ENCODE measurements at places on chromosomes 6 and 20. TPM values are rescaled to one million over a fixed set of nuclear protein-coding genes. Genes with fewer than 3 reads are reported as not detected.
A peak's percentile ranks its signal among the peaks of the same experiment; 100 is the strongest.

DNA sequence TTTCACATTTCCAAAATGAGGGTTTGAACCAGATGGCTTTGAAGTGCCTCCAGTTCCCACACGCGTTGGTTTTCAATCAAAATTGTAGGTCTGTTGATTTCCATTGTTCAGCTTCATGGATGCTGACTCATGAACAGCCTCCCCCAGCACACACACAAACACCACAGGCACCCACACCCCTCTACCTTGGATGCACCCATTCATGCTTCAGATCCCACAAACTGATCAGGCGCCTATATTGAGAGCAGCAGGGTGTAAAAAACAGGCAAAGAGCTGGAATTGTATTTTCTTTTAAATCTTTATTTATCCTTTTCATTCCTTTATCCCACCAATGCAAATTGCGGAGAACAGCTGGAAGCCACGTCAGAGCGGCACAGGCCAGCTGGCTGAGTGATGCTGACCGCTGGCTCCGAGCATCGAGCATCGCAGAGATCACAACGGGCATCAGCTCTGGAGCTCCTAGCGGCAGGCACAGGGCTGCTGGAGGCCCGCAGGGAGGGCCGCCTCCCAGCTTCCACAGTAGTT lies 29.3 kb upstream of the TBC1D7 start:
- peaks cover 73% of the 10 kb centered on the region for H3K4me1 ChIP-seq
- no peaks in the 10 kb centered on the region for H3K27me3 ChIP-seq
- no peak for DNase-seq
- H3K27ac ChIP-seq, result peak overlapping the region; percentile 99

DNA sequence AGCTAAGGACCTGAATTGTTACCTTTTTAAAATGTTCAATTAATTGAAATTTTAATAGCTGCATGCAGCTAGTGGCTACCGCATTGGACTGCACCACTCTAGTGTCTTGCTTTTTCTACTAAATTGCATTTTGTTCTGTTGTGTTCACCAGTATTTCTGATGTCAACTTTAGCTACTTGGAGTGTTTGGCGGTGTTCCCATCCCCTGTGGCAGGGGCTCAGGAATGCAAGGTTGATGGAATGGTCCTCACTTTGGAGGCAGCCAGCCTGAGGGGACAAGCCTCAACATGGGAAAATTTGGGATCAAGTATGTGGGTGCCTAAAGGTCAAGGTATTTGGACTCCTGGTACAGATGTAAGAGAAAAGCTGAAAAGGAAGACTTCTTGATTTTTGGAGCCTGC lies 230.1 kb upstream of the PRND start:
- no peak for DNase-seq
- H3K27ac ChIP-seq, result no peak overlapping the region
- H3K4me3 ChIP-seq, result no peak overlapping the region

- H3K4me1 ChIP-seq, result no peaks in the 10 kb centered on the region
- no peaks in the 10 kb centered on the region for H3K27me3 ChIP-seq
- H3K36me3 ChIP-seq, result no peaks in the 10 kb centered on the region
- H3K4me3 ChIP-seq, result no peak overlapping the region
Measured at GRCh38 chr20:4195499-4195898, 180.1 kb upstream of the RNF24 start.

- H3K36me3 ChIP-seq, result no peaks in the 10 kb centered on the region
- no peak overlapping the region for H3K27ac ChIP-seq
- H3K4me3 ChIP-seq, result no peak overlapping the region
Measured at GRCh38 chr20:13692802-13693736, 54.3 kb upstream of the TASP1 start.

DNA sequence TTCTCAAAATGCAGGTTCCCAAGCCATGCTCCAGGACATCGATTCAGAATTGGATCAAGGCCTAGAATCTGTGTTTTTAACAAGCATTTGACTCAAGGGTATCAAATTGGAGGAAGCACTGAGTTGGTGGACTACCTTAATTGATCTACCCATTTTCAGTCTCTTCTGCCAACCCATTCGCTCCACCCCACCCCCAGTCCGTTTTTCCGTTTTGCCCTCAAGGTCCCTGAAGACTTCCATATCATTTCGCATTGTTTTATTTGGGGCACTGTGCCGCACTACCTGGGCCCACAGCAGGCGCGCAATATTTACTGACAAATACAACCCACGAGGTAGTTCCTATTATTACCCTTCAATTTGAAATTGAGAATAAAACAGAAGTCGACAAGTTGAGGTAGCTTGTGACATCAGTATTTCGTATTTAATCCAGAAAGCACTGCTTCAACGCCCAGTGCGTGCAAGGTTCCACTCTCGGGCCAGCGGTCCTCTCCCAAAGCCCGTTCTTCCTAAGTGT lies 557 bp upstream of the DHX35 start:
- H3K27ac ChIP-seq, result peak overlapping the region; percentile 74
- peaks cover 14% of the 10 kb centered on the region for H3K4me1 ChIP-seq
- peak overlapping the region; percentile 94 for H3K4me3 ChIP-seq
- H3K27me3 ChIP-seq, result no peaks in the 10 kb centered on the region
- H3K36me3 ChIP-seq, result peaks cover 3% of the 10 kb centered on the region
- DNase-seq, result no peak

DNA sequence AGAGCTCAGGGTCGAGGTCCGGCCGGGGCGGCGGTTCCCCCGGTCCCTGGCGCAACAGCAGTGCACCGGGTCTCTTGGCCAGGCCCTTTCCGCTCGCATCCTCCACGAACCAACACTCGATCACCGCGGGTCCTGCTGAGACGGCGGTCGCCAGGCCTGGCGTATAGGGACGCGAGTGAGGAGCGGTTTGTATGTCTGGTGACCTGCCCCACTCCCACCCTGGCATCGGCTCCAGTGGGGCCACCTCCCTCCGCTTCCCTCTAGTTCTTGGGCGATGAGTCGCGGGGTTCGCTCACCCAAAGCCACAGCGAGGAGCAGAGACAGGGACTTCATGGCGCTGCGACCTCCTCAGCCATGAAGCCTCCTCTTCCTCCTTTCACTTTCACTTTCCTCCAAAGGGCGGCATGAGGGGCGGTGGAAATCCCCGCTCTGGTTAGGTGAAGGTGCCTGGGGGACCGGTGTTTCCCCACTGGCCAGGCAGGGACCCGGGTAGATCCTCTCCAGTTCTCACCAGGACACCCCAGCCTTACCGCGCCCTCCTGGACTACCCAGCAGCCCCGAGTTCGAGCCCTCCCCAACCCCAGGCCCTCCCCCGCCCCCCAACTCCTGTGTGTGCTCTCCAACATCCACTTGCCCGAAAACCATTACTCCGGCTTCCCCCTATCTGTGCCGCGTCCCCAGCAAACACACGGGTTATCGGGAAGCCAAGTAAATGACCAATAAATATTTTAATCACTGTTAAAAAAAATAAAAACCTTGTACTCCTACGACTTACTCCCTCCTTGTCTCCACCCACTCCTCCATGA lies at the start of gene TAPBP:
TAPBP (minus strand) TSS at position 370 of the 806 bp plus-strand sequence; CDS start at position 333, 37 bp downstream.
- H3K27ac ChIP-seq, result peak within 1 kb of the TSS; percentile 97
- DNase-seq, result peak; percentile 97
- peaks cover 45% of the 10 kb centered on the region for H3K36me3 ChIP-seq
- peak within 1 kb of the TSS; percentile 100 for H3K4me3 ChIP-seq

GRCh38 chr20:16526433-16527380 lies 46.5 kb downstream of the KIF16B start:
- no peak overlapping the region for H3K27ac ChIP-seq
- H3K4me3 ChIP-seq, result no peak overlapping the region
- no peak for DNase-seq
- H3K4me1 ChIP-seq, result no peaks in the 10 kb centered on the region
- no peaks in the 10 kb centered on the region for H3K36me3 ChIP-seq

- no peak for DNase-seq
- no peaks in the 10 kb centered on the region for H3K36me3 ChIP-seq
- H3K4me3 ChIP-seq, result no peak overlapping the region
- peaks cover 31% of the 10 kb centered on the region for H3K4me1 ChIP-seq
- no peaks in the 10 kb centered on the region for H3K27me3 ChIP-seq
Measured at GRCh38 chr6:130525408-130525807, 159.6 kb downstream of the TMEM200A start.

DNA sequence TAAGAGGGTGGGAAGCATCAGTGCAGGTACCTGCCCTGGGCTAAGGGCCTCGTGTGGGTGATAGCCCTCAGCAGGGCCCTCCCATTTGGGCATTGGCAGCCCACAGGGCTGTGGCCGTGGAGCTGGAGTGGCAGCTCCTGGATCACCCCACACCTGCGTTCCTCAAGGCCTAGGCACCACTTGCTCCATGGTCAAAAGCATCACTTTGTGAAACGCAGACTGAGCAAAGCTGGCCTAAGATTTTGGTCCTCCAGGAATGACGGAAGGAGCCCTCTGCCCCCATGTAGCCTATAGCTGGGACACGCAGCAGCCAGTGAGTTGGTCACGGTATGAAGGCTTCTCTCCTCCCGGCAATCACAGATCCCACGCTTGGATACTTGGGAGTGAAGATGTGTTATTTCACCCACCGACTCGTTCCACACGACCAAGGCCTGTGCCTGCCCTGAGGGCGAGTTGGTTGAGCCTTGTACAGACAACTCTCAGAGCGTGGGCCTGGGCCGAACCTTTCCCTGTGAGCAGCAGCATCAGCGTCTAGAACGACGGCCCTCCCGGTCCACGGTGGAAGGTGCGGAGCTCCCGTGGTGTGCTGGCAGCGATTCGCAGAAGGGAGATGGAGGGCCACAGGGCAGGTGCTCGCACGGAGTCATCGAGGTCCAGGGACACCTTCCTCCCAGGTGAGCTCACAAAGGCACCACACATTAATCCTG lies 39.7 kb downstream of the THBS2 start:
- H3K36me3 ChIP-seq, result no peaks in the 10 kb centered on the region
- H3K4me1 ChIP-seq, result peaks cover 4% of the 10 kb centered on the region
- no peak overlapping the region for H3K27ac ChIP-seq
- H3K27me3 ChIP-seq, result no peaks in the 10 kb centered on the region
- no peak overlapping the region for H3K4me3 ChIP-seq

Gene SCUBE3
- not detected for total RNA-seq

Gene MUC21
- not detected for total RNA-seq

Gene HLA-DOB
- 109 TPM for total RNA-seq
